ENCODE measurements at places on chromosomes 16 and 17.

DNA sequence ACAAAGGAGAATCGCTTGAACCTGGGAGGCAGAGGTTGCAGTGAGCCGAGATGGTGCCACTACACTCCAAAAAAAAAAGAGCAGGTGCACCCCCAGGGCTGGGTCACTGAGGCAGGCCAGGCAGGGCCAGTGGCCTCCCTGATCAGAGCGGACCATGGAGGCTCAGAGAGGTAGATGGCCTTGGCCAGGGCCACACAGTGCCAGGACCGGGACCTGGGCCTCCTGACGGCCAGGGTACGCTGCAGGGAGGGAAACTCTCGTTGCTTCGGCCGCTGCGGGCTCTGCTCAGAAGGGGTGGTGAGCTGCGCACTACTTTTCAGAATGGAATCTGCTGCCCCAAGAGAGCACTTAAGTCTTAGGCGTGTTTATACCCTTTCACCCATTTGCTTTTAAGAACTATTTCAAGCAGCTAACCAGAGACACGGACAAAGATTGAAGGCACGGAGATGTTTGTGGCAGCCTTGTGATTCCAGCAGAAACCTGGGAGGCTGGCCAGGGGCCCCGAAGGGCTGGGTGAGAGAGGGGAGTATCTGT is 17.1 kb downstream of the MYO1C start:
- DNase-seq = no peak

DNA sequence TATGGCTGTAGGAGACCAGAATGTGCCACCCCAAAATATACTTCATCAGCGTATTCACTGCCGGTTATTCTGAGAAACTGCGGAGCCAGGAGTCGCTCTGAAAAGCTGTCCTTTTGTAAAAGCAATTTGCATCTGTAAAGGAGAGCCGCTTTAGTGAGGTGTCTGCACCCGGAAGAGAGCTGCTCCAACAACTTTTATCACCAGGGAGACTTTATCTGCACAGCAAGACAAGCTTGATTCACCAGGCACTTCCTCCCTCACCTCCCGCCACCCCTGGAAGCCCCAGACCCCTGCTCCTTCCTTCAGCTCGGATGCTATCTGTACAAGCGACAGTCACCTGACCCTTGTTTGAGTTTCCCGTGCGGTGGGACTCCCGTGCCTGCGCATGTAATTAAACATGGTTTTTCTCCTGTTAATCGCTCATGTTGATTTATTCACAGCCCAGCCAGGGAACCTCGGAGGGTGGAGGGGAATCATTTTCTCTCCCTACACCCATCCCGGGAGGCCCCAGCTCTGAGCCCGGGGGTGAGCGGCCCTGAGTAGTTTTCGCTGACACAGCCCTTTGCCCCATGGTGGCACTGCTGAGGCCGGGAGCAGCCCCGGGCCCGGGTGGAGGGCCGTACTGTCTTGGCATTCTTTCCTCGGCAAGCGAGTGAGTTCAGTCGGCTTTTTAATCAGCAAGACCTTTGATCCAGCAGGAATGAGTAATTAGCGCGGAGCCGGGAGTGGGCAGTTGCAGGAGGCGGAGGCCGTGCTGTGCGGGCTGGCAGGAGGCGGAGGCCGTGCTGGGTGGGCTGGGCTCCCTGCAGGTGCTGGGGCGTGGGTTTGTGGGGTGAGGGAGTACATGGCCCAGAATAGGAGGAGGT is 222.7 kb upstream of the CIBAR2 start:
- DNase-seq = no peak

DNA sequence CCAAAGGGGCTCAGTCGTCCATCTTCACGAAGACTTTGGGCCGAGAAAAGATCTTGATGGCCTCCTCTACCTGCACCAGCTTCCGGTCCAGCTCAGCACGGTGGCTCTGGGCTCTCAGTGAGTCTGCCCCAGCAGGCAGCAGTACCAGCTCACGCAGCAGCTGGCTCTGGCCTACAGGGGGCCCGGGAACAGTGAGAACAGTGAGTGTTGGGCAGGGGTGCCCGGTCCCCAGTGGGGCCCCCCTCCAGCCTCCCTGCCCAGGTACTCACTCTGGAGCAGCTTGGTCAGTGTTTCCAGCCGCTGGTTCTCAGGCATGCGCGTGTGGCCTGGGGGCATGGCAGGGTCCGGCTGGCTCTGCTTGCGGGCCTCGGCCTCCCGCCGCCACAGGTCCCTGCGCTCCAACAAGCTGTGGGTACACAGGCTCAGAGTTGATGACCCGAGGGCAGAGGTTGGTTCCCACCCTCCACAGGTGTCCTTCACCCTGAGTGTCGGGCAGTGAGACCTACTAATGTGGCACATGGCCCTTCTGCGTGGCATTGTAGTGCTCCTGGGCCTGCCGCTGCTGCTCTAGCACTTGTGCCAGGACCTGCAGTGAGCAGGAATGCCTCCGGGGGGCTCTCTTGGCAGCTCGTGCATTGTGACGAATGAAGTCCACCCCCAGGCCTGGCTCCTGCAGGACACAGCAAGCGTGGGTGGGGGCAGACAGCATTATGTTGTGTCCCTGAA is 2.6 kb downstream of the PARD6A start:
- no peak for DNase-seq

- no peak for DNase-seq
Measured at GRCh38 chr16:74117798-74118197, 178.8 kb upstream of the PSMD7 start.

DNA sequence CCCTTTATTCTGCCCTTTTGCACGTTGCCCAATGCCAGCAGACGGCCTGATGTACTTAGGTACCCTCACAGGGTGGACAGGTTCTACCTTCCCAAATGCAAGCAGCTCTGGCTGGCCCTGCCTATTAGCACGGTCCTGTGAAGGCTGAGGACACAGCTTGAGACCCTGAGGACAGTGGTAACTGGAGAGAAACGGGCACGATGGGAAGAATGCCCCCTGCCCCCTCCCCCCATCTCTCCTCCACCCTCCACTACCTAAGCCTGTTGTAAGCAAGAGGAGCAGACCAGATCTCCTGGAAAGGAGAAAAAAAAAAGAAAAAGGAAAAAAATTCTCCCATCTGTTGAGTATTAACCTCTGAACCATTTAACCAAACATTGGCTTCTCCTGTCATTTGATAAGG is 34.1 kb downstream of the MEOX1 start:
- DNase-seq = no peak

- peak; percentile 24 for DNase-seq
Measured at GRCh38 chr17:19000531-19001325, 3.8 kb downstream of the FAM83G start.

- no peak for DNase-seq
Measured at GRCh38 chr16:28526201-28527099, 12.3 kb downstream of the NUPR1 start.

DNA sequence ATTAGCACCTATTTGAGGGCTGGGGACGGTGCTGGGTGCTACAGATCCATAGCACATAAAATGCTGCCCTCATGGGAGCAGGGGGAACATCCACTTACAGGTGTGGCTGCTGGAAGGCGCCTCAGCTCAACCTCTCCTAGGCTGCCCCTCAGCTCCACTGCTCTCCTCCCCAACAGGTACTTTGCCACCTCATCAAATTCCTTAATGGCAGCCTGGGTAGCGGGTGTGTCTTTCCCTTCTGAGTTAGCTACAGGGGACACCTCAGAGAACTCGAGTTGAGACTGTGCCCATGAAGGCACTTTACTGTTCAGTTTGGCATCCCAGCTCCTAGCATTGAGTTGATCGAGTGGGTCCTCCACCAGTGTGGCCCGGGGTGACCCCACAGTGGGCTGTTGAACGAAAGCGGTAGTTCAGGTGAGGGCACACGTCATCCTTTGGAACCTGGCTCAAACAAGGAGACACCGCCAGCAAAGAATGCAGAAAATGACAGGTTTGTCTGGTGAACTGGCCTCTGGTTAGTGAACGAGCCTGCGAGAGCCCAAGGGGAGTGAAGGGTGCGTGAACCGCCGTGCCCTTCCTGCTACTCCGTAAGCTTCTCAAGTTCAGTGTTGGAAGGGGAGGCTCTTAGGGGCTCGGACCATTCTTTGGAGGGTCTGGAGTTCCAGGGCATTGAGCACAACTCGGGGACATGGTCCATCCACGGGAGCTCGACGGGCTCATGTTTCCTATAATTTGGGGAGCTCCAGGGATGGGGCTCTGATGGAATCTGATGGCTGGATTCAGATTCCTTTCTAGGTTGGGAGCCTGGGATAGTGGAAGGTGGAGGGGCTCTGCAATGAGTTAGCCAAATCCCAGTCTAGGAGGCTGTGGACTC is 3.5 kb upstream of the CMIP start:
- DNase-seq = no peak

GRCh38 chr16:74463888-74464287 is 42.6 kb upstream of the CLEC18B start:
- DNase-seq = no peak

GRCh38 chr17:80649200-80649644 is 104.6 kb downstream of the RPTOR start:
- DNase-seq = no peak

DNA sequence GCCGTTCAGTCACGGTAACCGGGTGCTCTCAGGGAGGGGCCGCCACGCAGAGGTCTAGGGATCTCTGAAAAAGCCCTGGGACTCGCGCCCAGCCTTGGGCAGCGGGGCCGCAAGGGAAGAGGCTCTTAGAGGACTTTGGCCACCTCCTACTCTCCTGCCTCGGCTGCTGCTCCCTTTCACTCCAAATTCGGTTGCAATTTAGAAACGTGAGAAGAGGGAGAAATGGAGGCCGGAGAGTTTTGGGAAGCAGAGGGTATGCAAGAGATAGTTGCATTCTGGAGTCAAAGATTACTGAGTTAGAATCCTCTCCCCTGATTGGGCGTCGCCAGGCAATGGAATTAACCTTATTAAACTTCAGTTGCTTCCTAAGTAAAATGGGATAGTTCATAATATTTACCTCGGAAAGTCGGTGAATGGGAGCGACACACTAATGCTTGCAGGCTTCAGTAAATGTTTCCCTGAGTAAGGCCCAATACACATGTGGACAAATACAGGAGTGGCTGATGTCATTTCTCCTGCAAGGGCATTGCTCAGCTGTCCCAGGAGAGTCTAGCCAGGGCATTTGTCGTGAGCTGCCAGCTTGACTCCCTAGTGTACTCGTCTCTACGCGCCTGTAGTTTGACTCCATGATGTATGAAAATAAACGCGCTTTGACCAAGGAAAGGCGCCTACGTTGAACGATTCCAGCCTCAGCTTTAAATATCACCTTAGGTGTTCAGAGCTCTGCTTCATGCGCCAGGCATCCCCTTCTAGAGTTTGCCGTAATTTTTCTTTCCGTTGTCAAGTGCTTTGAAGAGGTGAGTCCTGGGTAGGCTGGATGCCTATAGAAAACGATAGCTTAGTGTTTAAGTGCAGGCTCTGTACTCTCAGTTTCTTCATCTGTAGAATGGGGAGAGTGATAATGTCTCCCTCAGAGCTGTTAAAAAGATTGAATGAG is 667 bp downstream of the OGFOD1 start:
- DNase-seq = no peak

DNA sequence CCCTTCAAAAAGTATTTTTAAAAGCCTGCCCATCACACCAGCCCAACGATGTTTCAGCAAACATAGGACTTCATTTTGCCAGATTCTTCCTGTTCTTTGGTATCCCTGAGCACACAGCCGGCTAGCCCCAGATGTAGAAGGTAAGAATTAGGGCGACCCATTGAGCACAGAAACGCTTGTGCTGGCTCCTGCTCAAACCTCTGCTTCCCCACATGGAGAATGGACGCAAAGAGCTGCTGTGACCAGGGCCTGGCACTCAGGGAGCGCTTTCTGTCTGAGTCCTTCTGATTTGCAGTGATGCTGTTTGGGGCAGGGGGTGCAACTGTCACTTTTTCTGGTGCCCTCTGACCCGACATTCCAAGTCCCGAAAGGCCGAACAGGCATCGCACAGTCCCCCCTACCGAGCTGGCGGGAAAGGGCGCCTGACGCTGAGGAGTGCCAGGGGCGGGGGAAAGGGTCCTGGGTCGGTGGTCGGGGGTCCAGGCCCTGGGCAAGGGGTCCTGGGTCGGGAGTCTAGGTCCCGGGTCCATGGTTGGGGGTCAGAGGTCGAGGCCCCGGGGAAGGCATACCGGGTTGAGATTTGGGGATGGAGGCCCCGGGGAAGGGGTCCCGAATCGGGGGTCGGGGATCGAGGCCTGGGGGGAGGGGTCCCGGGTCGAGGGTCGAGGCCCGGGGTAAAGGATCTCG is 930 bp downstream of the CHMP1A start:
- no peak for DNase-seq

GRCh38 chr16:66693149-66693548 is 3.4 kb downstream of the CMTM4 start:
- DNase-seq = no peak

- DNase-seq = no peak
Measured at GRCh38 chr16:69644790-69645189, 79.0 kb downstream of the NFAT5 start.

GRCh38 chr16:6362321-6362720 is 970.3 kb upstream of the RBFOX1 start:
- DNase-seq = no peak

DNA sequence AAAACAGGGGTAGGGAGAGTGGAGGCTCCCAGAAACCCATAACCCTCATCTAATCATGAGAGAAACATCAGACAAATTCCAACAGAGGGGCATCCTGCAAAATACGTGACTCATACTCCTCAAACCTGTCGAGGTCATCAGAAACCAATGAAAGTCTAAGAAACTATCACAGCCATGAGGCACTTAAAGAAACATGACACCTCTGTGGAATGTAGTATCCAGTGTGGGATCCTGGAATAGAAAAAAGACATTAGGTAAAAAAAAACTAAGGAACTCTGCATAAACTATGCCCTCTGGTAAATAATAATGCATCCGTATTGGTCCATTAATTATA is 16.4 kb downstream of the CDH5 start:
- peak; percentile 95 for DNase-seq

GRCh38 chr17:56185491-56186221 is 32.4 kb downstream of the ANKFN1 start:
- peak; percentile 25 for DNase-seq

- no peak for DNase-seq
Measured at GRCh38 chr17:76534831-76535732, 2.4 kb downstream of the CYGB start.

- DNase-seq = no peak
Measured at GRCh38 chr16:29237971-29238370, 168.5 kb downstream of the NPIPB11 start.

- DNase-seq = no peak
Measured at GRCh38 chr16:67399218-67399733, 6.0 kb upstream of the TPPP3 start.
